ENCODE measurements at places on chromosomes 2 and 18.

GRCh38 chr2:156602552-156602933 lies 166.4 kb downstream of the GPD2 start:
- DNase-seq: no peak

DNA sequence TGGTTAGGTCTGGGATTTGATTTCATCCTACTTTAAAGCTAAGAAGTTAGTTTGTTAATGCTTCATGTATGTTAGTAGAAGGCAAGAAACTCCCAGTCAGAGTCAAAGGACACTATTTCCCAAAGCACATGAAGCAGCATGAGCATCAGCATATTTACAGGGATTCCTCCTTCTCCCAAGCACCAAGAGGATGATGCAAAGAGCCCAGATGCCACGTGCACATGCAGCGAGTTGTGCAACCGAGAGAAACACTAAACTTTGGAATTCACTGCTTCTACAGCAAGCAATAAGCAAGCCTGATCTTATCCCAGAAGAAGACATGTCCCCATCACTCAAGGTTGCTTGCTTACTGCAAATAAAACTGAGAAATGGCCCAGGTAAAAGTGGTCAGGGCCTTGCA lies 32.5 kb downstream of the CPO start:
- DNase-seq: no peak

DNA sequence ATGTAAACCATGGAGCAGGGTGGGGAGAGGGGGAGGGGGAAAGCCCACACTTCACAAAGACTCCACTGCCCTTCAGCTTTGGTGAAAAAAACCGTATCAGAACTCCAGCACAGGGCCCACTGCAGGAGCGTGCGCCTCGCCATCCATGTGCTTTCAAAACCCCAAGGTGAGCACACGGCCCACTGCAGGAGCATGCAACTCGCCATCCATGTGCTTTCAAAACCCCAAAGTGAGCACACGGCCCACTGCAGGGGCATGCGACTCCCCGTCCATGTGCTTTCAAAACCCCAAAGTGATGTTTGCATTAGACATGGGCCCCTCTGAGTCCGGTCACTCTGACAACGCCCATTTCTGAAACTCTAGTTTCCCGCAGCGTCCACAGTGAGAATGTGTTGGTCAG lies 7.8 kb downstream of the TXNL4A start:
- no peak for DNase-seq

DNA sequence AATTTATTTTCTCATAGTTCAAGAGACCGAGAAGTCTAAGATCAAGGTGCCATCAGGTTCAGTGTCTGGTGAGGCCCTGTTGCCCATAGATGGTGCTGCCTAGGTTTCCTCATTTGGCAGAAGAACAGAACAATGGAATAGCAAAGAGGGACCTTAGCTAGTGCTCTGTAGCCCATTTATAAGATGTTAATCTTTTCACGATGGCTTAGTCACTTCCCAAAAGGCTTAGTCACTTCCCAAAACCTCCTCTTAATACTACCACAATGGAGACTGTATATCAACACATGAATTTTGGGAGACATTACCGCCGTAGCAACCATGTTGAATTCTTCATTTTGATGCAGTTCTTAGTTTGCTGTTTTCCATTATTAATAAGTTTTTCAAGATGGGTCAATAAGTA lies 246.3 kb upstream of the NRP2 start:
- no peak for DNase-seq

DNA sequence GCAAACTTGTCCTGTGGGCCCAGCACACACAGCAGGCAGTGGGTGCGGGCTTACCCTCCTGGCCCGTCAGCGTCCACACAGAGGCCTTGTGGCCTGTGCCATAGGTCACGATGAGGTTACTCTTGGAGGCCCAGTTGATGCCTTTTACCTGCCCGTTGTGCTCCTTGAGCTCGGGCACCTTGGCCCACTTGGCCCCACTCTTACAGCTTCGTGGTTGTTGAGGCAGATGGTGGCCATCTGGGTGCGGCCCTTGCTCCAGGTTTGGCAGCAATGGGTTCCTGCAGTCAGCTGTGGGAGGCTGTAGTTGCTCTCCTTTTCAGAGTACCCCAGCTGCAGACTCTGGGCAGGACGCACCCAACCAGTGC lies 45.5 kb upstream of the PTH2R start:
- DNase-seq: no peak

- no peak for DNase-seq
These were observed 313.7 kb downstream of the SATB2 start for GRCh38 chr2:199144036-199144435.

DNA sequence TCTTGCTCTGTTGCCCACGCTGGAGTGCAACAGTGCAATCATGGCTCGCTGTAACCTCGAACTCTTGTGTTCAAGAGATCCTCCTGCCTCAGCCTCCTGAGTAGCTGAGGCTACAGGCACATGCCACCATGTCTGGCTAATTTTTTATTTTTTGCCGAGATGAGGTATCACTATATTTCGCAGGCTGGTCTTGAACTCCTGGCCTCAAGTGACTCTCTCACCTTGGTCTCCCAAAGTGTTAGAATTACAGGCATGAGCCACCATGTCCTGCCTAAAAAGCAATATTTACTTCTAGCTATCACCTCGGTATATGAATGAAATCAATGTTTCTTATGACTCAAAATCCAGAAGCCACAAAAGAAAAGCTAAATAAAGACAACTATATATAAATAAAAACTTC lies 2.2 kb downstream of the BUB1 start:
- no peak for DNase-seq

DNA sequence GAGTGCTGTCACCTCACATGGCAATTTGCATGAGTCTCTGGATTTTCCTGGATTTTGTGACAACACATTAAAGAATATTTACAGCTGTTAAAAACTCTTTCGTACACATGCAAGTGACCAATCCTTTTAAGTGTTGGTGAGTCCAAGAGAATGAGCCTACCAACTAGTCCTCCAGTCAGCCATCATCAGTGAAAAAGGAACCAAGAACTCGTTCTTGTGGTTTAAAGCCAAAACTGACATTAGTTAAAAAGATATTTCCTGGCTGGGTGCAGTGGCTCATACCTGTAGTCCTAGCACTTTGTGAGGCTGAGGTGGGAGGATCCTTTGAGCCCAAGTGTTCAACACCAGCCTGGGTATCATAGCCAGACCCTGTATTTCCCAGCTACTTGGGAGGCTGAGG lies 215.4 kb upstream of the ITGA4 start:
- no peak for DNase-seq

DNA sequence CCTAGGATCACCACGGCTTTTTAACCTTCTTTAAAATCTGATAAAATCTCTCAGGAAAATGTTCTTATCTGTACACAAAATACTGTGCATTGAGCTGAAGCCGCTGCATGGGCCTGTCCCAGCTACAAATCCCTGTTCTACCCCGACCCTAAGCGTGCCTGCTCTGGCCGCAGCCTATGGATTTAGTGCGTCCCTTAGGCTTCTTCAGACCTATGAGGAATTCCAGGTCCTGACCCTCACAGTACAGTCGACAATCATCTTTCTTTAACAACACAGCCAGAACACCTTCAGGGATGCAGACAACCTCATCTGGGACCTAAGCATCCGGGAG lies 477 bp upstream of the WDCP start:
- DNase-seq: no peak

- no peak for DNase-seq
These were observed 9.4 kb upstream of the COLEC11 start for GRCh38 chr2:3585261-3586109.

DNA sequence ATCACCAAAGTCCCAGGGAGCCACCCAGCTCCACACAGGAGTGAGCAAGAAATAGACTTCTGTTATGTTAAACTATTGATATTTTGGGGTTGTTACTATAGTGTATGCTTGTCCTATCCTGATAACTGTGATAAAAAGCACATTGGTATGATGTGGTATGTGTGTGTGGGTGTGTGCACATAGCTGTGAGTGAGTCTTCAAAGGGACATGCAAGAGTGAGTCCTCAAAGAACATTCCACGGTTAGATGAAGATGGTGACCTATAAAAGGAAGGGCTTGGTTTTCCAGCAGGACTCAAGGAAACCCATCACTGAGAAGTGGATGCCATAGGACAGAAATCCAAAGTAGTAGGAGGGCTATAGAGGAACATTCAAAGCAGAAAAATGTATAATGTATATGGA lies 342.9 kb downstream of the TSN start:
- no peak for DNase-seq

GRCh38 chr2:241673797-241674725 lies 12.6 kb downstream of the DTYMK start:
- DNase-seq: no peak

DNA sequence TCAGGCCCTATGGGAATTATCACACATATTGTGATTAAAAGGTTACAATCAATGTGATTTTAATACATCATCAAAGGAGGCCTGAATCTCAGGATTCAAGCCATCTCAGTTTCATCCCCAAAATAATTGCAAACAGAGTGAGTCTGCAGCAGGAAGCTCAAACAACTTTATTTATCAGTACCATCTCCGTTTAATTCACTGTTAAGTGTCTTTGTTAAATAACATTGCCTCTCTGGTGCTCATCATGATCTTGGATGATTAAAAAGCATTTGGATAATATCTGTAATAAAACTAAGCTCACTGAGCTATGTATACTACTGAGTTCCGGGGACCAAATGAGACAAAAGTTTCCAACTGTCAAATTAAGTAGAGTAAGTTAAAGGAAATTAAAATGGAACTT lies 817.8 kb upstream of the CNTNAP5 start:
- DNase-seq: no peak

Measured in SIG-M5 (cell line).